ENCODE measurements at places on chromosomes 2 and 18.

GRCh38 chr2:75545922-75546321 is 14.8 kb downstream of the EVA1A start:
- no peak for DNase-seq

- DNase-seq: no peak
Measured at GRCh38 chr2:150403457-150403856, 84.0 kb downstream of the RND3 start.

DNA sequence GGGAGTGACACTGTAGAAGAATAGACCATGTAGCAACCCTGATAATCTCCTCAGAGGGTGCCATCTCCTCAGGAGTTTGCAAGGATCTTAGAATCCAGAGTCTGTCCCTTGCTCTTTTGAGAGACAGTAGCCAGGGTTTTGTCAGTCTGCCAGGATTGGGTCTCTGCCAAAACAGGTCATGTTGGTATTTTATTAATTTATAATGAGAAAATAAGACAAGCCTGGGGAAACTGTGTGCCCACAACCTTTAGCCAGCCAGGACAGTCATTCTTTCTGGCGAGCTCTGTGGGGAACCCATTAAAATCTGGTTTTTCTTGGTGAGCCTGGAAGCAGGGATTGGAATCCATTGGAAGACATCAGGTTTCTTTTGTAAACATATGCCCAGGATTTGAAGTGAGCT is 78.6 kb downstream of the PTPRM start:
- no peak for DNase-seq

DNA sequence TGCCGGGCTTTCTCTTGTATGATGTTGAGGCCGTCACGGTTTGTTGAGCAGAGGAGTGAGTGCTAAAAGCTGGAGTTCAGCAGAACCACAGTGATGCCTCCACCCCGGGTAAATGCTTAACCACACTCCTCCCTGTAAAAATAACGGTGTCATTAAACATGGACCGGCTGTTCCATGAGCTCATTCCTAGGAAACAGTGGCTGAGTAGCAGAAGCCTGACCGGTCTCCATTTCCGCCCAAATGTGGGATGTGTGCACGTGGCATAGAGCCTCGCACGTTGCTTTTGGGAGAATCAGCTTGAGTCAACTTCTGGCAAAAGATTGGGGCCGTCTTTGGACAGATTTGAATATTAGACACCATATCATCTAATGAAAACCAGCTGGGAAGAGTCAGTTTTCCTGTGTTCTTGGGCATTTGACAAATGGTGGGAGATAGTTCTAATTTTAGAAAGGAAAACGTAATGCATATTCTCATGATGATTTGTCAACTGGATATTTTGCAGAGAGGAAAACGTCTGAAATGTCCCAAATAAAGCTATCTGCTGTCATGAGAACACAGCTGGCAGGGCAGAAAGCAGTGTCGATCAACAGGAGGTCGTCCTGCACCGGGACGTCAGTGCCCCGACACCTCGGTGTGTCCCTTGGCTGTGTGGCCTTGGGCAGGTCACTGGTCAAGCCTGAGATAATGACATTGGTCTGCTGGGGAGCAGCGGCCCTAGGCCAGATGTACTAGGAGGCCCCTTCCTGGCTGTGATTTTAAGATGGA is 42.4 kb downstream of the LRRFIP1 start:
- DNase-seq: no peak
